ENCODE measurements at places on chromosomes 4 and X.

GRCh38 chr4:173490256-173490655, 39.8 kb downstream of the HAND2 start:
- no peak overlapping the region for H3K4me3 ChIP-seq
- H3K27me3 ChIP-seq = peaks cover 7% of the 10 kb centered on the region
- H3K4me1 ChIP-seq = peaks cover 53% of the 10 kb centered on the region
- H3K36me3 ChIP-seq = no peaks in the 10 kb centered on the region
- H3K27ac ChIP-seq = no peak overlapping the region

DNA sequence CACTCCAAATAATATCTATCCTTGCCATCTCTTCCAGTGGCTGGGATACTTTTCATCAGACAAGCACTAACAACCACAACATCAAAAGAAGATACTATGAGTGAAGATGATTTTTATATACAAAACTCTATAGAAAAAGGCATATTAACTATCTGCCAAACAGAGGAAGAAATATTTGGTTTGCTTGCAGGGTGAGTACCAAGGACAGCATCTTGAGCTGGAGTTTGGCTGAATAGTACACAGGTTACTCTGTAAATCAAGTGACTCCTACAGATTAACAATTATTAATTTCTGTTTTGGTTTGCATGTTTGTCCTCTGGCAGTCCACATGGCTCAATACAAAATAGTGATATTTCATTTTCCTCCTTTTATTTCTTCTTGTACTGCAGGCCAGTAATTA, 248.0 kb downstream of the RBMX2 start:
- H3K27ac ChIP-seq = no peak overlapping the region
- H3K36me3 ChIP-seq = no peaks in the 10 kb centered on the region
- H3K4me3 ChIP-seq = no peak overlapping the region
- H3K27me3 ChIP-seq = peaks cover 2% of the 10 kb centered on the region
- no peaks in the 10 kb centered on the region for H3K4me1 ChIP-seq

- peaks cover 3% of the 10 kb centered on the region for H3K4me1 ChIP-seq
- no peaks in the 10 kb centered on the region for H3K27me3 ChIP-seq
- no peak overlapping the region for H3K4me3 ChIP-seq
- no peak for DNase-seq
- no peak overlapping the region for H3K27ac ChIP-seq
- H3K36me3 ChIP-seq = no peaks in the 10 kb centered on the region
Measured at GRCh38 chrX:17656556-17656955, 80.7 kb upstream of the SCML1 start.

DNA sequence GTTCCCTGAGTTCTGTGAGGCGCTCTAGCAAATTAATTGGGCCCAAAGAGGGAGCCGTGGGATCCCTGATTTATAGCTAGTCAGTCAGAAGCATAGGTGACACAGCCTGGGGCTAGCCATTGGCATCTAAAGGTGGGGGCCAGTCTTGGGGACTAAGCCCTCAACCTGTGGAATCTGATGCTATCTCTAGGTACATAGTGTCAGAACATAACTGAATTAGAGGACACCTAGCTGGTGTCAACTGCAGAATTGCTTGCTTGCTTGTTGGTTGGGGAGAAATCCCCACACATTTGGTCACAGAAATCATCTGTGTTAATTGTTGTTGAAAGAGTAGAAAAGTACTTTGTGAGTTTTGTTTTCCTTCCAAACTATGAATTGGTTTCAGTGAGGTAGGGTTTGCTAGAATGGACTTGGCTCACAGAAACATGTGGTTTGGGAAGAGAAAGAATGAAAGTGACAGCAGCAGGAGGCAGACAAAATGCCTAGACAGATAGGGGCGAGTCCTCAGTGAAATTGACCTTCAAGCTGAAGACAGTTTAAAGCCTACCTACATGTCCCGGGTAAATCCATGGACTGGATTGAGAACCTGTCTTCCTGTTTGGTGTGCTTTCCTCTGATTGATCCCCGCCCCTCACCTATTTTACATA, 12.8 kb upstream of the GPR82 start:
- H3K4me1 ChIP-seq = no peaks in the 10 kb centered on the region
- H3K4me3 ChIP-seq = no peak overlapping the region
- no peak for DNase-seq
- no peak overlapping the region for H3K27ac ChIP-seq

DNA sequence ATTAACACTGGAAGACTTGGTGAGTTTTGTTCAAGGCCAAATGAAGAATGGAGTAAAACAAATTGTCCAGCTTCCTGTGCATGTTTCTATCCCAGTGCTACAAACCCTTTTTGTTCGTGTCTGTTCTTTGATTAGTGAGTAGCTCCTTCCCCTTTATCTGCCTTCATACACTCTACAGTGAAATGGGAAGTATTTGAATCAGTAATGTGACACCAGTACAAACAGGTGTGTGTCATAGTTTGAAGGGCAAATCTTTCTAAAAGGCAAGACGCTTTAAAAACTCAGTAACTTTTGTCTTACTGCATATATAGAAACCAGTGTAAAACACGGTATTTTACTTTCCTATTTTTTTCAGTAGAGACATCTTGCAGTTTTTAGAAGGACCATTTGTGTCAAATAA, 5.9 kb downstream of the ARHGEF38 start:
- no peaks in the 10 kb centered on the region for H3K36me3 ChIP-seq
- no peaks in the 10 kb centered on the region for H3K4me1 ChIP-seq
- no peak overlapping the region for H3K27ac ChIP-seq
- H3K4me3 ChIP-seq = no peak overlapping the region
- no peaks in the 10 kb centered on the region for H3K27me3 ChIP-seq

GRCh38 chrX:41785685-41786084, 61.7 kb downstream of the GPR82 start:
- DNase-seq = peak; percentile 10
- H3K4me1 ChIP-seq = no peaks in the 10 kb centered on the region
- H3K36me3 ChIP-seq = no peaks in the 10 kb centered on the region
- H3K27me3 ChIP-seq = no peaks in the 10 kb centered on the region

GRCh38 chr4:82267506-82267905, 106.3 kb downstream of the HNRNPD start:
- H3K4me3 ChIP-seq = no peak overlapping the region
- no peaks in the 10 kb centered on the region for H3K27me3 ChIP-seq
- DNase-seq = no peak
- no peaks in the 10 kb centered on the region for H3K36me3 ChIP-seq
- H3K4me1 ChIP-seq = no peaks in the 10 kb centered on the region

DNA sequence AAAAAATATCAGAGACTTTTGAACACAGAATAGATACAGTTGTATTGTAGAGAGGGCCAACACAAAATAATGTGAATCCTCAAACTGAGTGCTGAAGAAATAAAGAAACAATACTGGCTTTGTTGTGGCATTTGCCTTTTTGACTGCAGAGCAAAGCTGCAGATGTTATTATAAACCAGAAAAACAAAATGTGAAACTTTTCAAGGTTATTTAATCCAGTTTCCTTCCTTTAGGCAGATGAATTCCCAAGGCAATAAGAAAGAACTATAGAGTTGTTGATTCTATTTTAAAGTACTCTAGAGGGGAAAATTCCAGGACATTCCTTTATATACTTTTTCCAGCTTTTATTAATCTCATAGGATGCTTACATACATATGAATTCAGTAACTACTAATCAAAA, 186.8 kb downstream of the NDST4 start:
- DNase-seq = no peak
- no peak overlapping the region for H3K27ac ChIP-seq
- H3K4me3 ChIP-seq = no peak overlapping the region
- no peaks in the 10 kb centered on the region for H3K36me3 ChIP-seq
- H3K4me1 ChIP-seq = no peaks in the 10 kb centered on the region

GRCh38 chr4:123825596-123826291, 429.1 kb downstream of the SPRY1 start:
- no peaks in the 10 kb centered on the region for H3K27me3 ChIP-seq
- peak overlapping the region; percentile 36 for H3K27ac ChIP-seq
- H3K36me3 ChIP-seq = no peaks in the 10 kb centered on the region
- DNase-seq = peak; percentile 18
- no peak overlapping the region for H3K4me3 ChIP-seq

- no peaks in the 10 kb centered on the region for H3K27me3 ChIP-seq
- no peaks in the 10 kb centered on the region for H3K36me3 ChIP-seq
- peaks cover 17% of the 10 kb centered on the region for H3K4me1 ChIP-seq
- peak overlapping the region; percentile 75 for H3K27ac ChIP-seq
- DNase-seq = peak; percentile 85
- peak overlapping the region; percentile 93 for H3K4me3 ChIP-seq
Measured at GRCh38 chr4:54225598-54226403, 3.3 kb upstream of the PDGFRA start.

DNA sequence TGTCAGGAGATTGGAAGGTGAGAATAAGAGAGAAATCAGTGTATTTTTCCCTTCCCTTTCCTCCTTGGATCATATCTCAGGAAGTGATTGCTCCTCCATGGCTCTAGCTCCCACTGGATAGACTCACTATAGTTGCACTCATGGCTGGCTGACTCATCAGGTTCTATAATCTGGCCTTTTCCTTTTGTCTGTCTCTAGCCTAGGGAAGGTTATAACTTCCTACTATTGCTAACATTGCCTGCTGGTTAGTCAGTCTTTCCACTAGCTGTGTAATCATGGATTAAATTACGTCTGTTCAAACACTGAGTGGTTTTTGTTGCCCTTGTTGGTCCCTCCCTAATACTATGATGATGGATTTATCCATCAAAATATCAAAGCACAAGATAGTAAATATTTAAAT, 195.5 kb upstream of the VEGFC start:
- peak overlapping the region; percentile 76 for H3K27ac ChIP-seq
- H3K4me1 ChIP-seq = peaks cover 3% of the 10 kb centered on the region
- H3K27me3 ChIP-seq = no peaks in the 10 kb centered on the region
- no peaks in the 10 kb centered on the region for H3K36me3 ChIP-seq

DNA sequence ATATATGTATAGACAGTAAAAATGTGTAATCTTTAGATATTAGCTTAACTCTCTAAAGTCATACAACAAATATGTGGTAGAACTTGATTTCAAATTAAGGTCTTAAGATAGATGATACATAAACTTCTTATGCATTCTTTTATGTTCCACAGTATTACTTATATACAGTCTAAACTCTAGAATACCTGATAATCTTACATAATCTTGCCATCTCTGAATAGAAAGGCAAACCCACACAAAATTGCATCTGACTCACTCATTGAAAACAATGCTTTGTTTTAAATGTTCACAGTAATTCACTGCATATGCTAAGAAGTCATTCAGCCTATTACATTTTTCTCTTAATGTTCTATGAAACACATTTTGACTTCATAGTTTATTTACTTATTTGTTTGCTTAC, 10.1 kb downstream of the SULT1B1 start:
- no peak overlapping the region for H3K4me3 ChIP-seq
- no peaks in the 10 kb centered on the region for H3K27me3 ChIP-seq
- no peaks in the 10 kb centered on the region for H3K36me3 ChIP-seq
- H3K4me1 ChIP-seq = no peaks in the 10 kb centered on the region

GRCh38 chrX:154458116-154458953, at the start of gene PLXNA3:
TSS of gene PLXNA3 (plus strand) at chrX:154458281. CDS start at chrX:154460184, 1,903 bp downstream.
- peak; percentile 97 for DNase-seq
- no peak within 1 kb of the TSS for H3K27ac ChIP-seq
- H3K27me3 ChIP-seq = no peaks in the 10 kb centered on the region
- peaks cover 14% of the 10 kb centered on the region for H3K36me3 ChIP-seq

DNA sequence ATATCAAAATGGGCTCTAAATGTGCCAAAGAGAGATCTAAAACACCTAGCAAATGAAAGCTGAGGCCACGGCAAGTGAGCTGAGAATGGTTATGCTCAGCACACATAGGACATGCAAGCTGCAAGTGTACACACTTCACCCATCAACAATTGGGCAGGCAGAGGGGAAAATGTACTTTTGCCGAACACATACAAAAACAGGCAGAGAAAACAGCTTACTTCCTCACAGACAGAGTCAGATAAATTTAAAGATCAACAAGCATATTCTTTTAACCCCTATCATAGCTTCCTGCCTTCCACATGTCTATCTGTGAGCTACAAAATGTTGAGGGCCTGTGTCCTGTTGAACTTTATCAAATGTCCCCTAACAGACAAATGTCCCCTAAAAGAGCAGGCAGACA, 60.3 kb downstream of the SH3KBP1 start:
- no peak for DNase-seq
- H3K27me3 ChIP-seq = no peaks in the 10 kb centered on the region
- no peak overlapping the region for H3K27ac ChIP-seq
- H3K4me1 ChIP-seq = no peaks in the 10 kb centered on the region
- H3K36me3 ChIP-seq = no peaks in the 10 kb centered on the region

DNA sequence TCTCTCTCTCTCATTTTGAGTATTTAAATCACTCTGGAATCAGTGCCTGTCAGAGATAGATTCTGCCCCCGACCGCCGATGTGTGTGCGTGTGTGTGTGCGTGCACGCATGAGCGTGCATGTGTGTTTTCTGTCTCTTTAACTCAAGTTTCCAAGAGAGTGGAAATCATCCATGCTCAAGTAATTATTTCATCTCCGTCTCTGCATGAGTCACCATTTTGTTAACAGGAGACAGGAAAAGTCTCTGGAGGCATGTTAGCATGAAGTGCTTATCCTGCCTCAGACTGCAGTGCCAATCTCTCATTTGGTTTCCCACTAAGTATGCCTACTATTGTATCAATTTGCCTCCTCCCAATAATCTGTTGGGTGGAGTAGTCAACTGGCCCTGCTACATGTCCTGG, 182.9 kb upstream of the NHS start:
- no peaks in the 10 kb centered on the region for H3K36me3 ChIP-seq
- peaks cover 4% of the 10 kb centered on the region for H3K27me3 ChIP-seq
- no peaks in the 10 kb centered on the region for H3K4me1 ChIP-seq
- H3K4me3 ChIP-seq = no peak overlapping the region
- no peak overlapping the region for H3K27ac ChIP-seq

- H3K27ac ChIP-seq = no peak overlapping the region
- H3K4me1 ChIP-seq = no peaks in the 10 kb centered on the region
- H3K4me3 ChIP-seq = peak overlapping the region; percentile 33
- peaks cover 60% of the 10 kb centered on the region for H3K36me3 ChIP-seq
Measured at GRCh38 chr4:5619913-5620625, 88.3 kb downstream of the EVC2 start.

- no peak overlapping the region for H3K4me3 ChIP-seq
- no peaks in the 10 kb centered on the region for H3K4me1 ChIP-seq
- H3K36me3 ChIP-seq = no peaks in the 10 kb centered on the region
- no peak overlapping the region for H3K27ac ChIP-seq
Measured at GRCh38 chr4:162265802-162266201, 102.0 kb upstream of the FSTL5 start.

GRCh38 chr4:142557239-142557801, 288.8 kb downstream of the INPP4B start:
- H3K27ac ChIP-seq = no peak overlapping the region
- no peak overlapping the region for H3K4me3 ChIP-seq
- no peaks in the 10 kb centered on the region for H3K27me3 ChIP-seq
- no peaks in the 10 kb centered on the region for H3K4me1 ChIP-seq
- H3K36me3 ChIP-seq = no peaks in the 10 kb centered on the region
